Stimulated activated CD4-positive, alpha-beta T cell treated with anti-CD3 and anti-CD28 coated beads, Interleukin-4, amount 100 ng/mL, for 48 hours (primary cell): ENCODE measurements at places on chromosomes 13 and 19.

- DNase-seq = no peak
Measured at GRCh38 chr13:21528616-21529015, 69.5 kb upstream of the ZDHHC20 start.

- peak; percentile 27 for DNase-seq
Measured at GRCh38 chr13:102870677-102871415, 25.0 kb downstream of the ERCC5 start.

GRCh38 chr19:5711713-5712161 is 8.2 kb downstream of the LONP1 start:
- no peak for DNase-seq

DNA sequence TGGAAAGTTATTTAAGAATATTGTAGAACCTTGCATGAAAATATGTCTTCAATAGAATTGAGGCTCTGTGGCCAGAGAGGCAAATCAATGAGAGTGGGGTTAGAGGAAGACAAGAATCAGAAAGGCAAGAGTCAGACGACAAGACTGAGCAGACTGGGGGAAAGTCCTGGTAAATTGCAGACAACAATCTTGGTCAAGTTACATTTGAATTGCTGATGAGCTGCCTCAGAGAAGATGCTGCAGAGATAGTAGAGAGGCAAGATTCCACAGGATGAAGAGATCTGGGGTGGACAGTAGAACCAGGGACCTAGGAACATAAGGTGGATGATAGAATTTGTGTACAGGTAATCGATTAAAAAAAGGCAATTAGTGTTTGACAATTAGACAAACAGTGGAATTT is 133.8 kb downstream of the RXFP2 start:
- DNase-seq = no peak

GRCh38 chr19:48696353-48697010 is 711 bp downstream of the FUT2 start:
- no peak for DNase-seq

GRCh38 chr13:109271061-109271460 is 515.3 kb downstream of the IRS2 start:
- DNase-seq = no peak

DNA sequence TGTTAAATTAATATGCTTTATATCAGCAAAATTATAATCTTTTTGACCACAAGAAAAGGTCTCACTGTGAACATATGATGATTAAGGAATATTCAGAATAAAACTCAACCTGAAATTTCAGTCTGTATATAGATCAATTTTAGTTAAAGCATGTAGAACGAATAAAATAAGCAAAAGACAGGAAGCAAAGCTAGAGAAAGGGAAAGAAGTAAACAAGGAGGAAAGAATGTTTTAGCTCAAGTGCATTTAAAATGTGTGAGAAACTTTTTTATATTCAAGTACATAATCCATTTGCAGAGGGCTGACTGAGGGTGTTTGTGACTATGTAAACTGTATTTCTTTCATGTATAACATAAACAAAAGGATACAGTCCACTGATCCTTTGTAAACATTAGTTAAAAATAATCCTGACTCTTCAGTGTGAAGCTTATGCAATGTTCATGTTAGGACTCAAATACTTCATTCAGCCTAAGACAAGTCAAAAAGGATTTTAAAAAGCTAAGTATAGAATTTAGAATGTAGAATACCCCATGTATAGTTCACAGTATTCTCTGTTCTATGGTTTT is 472.1 kb downstream of the DIAPH3 start:
- no peak for DNase-seq

- no peak for DNase-seq
Measured at GRCh38 chr19:35764432-35765315, 6.7 kb downstream of the PROSER3 start.

GRCh38 chr19:49798574-49798973 is 14.5 kb downstream of the FUZ start:
- DNase-seq = no peak

DNA sequence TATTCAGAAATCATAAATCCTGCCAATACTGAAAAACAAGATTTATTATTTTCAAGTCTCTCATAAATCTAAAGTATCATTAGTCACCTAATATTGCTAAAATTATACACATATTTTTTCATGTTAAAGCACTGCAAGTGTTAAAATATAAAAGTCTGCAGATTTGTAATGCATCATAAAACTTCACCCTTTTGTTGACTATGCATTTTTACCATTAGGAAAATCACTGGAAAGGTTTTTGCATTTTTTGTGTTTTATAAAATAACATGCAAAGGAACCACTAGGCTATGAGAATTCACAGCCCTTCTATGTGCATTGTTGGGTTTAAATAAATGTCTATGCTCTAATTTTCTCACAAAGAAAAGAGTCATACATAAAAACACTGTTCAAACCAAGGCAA is 407.3 kb downstream of the DACH1 start:
- no peak for DNase-seq
